NCI-H2029 treated with DMSO at 0.1 percent for 48 hours (cell line): ENCODE measurements at places on chromosomes 12 and 14.

DNA sequence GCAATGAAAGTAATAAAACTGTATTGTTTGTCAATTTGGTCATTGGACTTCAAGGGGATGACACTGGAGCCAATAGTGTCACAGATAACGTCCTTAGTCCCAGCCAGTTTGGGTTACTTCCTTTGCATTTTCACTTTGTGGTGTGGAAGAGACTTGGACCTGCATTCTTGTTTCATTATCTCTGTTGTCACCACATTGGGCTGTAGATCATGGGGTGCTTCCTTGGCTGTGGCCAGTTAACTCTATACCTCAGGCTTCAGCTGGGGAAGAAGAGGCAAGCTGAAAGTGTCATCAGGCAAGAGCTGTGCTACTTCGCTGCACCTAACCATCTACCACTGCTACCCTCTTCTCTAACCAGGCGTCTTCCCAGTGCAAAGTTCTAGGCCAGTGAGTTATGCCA is 15.1 kb upstream of the CISTR start:
- DNase-seq, result no peak

GRCh38 chr14:91351512-91351862 is 66.1 kb downstream of the CCDC88C start:
- no peak for DNase-seq

GRCh38 chr12:116607039-116607438 is 47.9 kb downstream of the MAP1LC3B2 start:
- DNase-seq, result no peak

- no peak for DNase-seq
Observed at GRCh38 chr12:52061470-52062166, 8.2 kb upstream of the ATG101 start.

DNA sequence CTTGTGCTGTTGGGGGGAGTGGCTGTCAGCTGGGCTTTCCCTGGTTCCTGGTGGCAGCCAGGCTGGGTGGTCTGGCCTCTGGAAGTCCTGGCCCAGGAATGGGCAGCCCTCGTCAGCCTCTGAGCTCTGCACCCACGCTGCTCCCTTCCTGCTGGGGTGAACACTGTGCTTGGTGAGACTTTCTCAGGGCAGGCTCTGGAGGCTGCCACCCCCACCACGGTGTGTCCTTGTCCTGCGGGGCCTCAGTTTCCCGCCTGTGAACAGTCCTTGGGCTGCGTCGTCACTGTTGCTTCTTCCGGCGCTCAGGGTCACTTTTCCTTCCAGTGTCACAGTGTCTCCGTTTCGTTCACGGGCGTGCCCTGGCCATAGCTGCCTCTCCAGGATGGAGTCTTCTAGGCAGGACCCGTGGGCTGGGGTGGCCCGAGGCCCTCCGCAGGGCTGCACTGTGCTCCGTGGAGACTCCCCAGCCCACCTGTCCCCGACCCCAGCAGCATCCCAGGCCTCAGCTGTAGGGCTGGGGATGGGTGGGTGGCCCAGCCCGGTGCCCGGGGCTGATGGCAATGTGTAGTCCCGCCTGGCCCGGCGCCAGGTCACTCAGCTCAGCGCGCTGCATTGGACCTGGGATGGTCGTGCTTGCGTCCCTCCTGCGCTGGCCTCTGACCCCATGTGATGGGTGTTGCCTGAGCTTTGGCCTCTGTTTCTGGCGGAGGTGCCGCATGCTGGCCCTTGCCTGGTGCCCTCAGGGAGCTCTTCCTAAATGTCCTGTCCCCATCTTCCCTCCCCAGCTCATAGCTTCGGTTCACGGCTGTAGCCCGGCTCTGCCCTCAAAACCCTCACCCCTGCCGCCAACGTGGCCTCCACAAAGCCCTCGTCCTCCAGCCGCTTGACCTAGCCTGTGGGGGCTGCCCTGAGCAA is 6.8 kb downstream of the KIF26A start:
- no peak for DNase-seq

GRCh38 chr14:24954037-24954699 is 95.8 kb downstream of the STXBP6 start:
- DNase-seq, result no peak

GRCh38 chr12:123843912-123844748 is 82.0 kb downstream of the DNAH10 start:
- no peak for DNase-seq

GRCh38 chr14:95235767-95236166 is 78.4 kb upstream of the DICER1 start:
- no peak for DNase-seq

- no peak for DNase-seq
Observed at GRCh38 chr12:123873793-123874192, 98.8 kb downstream of the CCDC92 start.

- DNase-seq, result no peak
Observed at GRCh38 chr12:84888861-84889260, 23.7 kb downstream of the SLC6A15 start.

- DNase-seq, result no peak
Observed at GRCh38 chr12:67288561-67288960, 19.4 kb downstream of the CAND1 start.

DNA sequence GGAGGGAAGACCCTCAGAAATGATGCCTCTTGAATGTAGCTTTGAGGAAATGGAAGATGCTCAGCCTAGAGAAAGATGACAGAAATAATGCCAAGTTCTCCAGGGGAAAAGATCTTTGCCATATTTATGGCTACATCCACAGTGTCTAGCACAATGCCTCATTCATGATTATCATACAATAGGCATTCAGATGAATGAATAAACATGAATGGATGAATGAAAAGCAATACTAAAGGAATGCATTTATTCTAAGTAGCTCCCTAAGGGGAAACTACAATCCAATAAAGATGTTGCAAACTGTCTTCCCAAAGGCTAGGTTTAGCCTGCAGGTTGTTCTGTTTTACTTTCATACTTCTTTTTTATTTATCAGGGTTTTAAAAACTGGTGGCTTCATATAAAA is 12.0 kb downstream of the TMTC1 start:
- DNase-seq, result no peak

GRCh38 chr14:31411218-31411727 is 9.1 kb downstream of the HEATR5A start:
- DNase-seq, result no peak

- DNase-seq, result no peak
Observed at GRCh38 chr12:25995906-25996305, 37.4 kb downstream of the RASSF8 start.

DNA sequence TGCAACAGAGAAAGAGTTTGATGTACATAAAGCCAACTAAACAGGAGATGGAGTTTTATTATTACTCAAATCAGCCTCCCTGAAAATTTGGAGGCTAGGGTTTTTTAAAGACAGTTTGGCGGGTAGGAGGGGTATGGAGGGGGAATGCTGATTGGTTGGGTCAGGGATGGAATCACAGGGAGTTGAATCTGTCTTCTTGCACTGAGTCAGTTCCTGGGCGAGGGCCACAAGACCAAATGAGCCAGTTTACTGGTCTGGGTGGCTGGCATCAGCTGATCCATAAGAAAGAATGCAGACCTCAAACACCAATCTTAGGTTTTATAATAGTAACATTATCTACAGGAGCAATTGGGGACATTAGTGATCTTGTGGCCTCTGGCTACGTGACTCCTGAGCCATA is 64.9 kb downstream of the RIN3 start:
- DNase-seq, result no peak

DNA sequence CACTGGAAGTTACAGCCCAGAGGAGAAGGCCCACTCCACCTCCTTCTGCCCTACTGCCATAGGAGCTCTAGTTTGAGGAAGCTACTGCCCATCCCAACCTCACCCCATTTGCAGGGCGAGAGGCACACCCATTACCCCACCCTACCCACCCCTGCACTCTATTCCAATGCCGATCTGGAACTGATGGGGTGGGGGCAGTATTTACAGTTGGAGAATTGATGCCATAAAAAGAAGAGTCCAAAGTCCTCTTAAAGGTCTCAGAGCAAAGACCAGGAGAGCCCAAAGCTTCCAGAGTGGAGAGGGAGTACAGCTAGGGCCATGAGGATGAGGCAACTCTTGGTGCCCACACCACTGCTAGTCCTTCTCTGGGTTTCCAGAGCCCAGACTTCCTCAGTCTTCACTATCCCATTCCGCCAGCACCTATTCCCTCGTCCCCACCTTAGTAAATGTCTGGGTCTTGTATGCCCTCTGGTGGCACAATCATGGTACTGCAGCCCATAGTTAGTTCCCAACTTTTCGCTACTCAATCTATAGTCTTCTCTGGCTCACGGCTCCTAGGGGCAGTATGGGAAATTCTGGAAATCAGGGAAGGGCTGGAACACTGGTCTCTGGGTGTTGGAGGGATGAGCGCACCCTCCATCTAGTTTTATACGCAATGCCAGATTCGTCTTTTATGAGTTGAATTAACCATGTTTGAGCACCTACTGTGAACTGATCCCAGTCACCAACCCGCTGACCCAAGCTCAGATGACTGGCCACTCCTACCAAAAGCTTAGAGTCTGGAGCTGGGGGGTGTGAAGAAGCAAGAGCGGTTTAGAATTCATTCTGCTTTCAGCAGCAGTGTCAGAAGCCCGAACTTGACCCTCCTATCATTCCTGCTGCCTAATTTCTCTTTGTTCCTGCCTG is 6.9 kb upstream of the ADCY6 start:
- DNase-seq, result peak; percentile 70

GRCh38 chr14:32303865-32304264 is 25.2 kb upstream of the AKAP6 start:
- no peak for DNase-seq

DNA sequence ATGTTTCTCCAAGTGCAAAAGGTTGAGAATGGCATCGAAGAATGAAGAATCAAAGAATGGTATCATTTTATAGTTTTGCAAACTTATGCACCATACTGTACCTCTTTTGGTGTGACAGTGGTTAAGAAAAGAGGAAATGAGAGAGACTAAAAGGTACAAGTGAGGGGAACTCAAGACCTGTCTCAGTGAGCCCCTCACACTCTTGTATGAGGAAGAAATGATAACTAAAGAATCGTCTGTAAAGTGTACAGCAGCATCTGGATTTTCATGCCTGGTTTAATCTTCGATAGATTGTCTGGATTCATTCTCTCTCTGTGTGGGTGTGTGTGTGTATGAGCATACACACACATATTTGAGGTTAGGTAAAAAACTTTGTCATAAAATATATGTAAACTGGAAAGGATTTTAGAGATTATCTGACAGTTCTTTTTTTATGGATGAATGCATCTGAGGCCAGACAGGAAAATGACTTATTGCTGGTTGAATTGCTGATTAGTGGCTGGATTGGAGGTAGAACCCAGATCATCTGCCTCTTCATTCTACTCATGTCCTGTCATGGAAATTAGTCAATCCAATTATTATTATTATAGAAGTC is 16.0 kb upstream of the SLC38A2 start:
- no peak for DNase-seq

- no peak for DNase-seq
Observed at GRCh38 chr14:68377459-68377858, 415.4 kb downstream of the ZFP36L1 start.

- DNase-seq, result no peak
Observed at GRCh38 chr14:36931791-36932190, 240.6 kb downstream of the SLC25A21 start.

DNA sequence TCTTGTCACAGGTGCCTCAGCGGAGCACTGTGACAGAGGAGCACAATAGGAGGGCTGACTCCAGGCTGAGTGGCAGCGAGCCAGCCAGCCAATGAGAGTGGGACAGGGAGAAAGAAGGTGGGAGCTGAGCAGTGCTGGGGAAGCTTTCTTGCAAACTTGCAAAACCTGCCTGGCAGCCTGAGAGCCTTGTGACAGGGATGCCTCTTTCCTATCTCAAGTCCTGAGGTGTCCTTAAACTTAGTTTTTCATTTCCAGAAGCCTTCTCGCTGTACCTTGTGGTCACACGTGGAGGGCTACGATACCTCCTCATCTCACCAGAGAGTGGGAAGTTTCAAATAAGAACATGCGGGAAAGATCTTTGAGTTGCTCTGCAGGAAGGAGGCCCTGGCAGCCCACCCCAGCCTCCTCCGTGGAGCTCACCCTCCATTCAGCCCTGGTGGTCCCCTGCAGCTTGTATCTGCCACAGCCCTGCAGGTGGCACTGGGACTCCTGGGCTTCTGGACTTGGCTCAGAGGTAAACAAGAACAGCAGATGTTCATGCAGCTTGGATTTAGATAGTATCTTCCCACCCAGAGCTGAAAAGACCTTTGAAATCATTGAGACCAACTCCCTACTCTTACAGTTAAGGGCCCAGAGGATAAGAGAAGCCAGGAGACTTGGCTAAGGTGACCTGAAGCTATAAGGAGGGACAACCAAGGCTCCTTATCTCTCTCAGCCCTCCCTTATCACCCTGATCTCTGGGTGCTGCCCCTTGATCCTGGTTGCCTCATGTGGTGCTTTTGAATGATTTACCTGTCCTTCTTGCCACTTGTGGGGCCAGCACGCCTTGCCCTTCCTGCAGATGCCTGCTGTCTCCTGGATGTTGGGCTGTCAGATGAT is 153.5 kb upstream of the MAX start:
- DNase-seq, result no peak

DNA sequence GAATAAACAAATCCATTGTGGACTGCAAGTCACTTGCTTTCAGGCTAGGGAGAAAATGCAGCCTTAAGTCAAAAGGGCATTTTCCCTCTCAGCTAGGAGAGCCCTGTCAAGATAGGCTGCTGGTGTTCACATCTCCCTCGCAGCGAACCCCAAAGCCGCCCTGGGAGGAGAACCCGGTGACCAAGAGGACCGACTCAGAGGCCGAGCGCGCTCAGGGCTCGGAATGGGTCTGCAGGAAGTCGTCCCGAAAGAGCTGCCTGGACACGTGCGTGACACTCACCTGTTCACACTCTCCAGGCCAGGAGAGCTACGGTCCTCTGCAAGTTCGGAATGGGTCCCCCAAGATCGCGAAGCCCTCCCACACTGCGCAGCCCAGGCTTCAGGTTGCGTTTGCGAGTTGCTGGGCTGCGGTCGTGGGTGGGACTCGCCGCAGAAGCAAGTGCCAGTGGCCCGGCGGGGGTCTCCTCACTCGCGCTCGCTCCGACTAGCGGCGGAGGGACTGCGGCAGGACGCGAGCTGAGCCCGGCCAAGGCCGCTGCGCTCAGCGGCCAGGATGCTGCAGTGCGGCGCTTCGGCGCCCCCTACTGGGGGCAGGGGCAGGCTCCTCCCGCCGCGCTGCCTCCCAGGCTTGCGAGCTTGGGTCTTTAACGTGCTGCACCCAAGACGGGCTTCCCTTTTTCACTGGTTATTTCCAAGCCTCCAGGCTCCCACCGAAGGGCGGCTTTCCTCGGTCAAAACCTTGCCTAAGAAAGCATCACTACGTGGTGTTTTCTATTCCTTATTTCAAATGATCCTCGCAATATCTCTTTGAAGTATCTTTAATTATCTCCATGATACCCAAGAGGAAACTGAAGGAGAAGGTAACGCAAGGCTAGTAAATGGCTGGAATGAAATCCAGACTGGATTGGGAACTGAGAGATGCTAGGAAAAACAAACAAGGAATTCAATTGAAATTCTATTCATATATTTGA is at the start of gene RERG:
RERG (minus strand) TSS at position 503 of the 971 bp plus-strand sequence. CDS start 3,928 bp downstream, outside the sequence.
- no peak for DNase-seq

- DNase-seq, result no peak
Observed at GRCh38 chr14:54186821-54187763, 209.7 kb upstream of the CDKN3 start.

GRCh38 chr14:103427485-103428443 is 42.5 kb downstream of the MARK3 start:
- no peak for DNase-seq
